Glutamatergic neuron (in vitro differentiated cells): ENCODE measurements at places on chromosomes 4 and X.

DNA sequence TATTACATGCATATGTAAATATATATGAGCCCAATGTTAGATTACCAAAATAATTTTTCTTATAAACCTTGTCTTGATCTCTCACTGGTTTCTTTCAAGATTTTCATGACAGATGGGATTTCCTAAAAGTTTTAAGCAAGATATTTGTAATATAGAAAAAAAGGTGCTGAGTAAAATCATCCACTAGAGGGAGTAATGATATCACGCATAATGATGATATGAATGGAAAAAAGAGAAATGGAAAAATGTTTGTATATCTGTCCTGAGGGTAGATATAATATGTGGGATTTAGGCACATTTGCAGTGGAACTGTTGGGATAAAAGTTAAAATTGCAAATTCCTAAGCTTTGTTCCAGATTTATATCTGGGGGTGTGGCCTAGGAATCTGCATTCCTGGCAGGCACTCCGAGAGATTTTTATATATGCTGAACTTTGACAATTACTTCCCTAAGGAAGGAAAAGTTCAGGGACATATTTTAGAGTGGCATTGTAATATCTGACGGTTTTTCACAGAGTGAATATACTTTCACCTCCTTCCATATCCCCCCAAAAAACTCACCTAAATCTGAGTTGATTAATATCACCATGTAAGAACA lies 60.5 kb downstream of the TMA16 start:
- DNase-seq, result no peak

- DNase-seq, result peak; percentile 74
These were observed at the start of gene MAPK10 for GRCh38 chr4:86359944-86360478. TSS of gene MAPK10 (minus strand) at chr4:86360053.

- DNase-seq, result no peak
These were observed 86.2 kb upstream of the RPS6KA3 start for GRCh38 chrX:20352935-20353336.

- no peak for DNase-seq
These were observed 496.3 kb downstream of the PDGFC start for GRCh38 chr4:156475322-156475721.
